ENCODE measurements at places on chromosomes 7 and 10.

- DNase-seq, result no peak
Measured at GRCh38 chr7:128893251-128894100, 17.0 kb downstream of the KCP start.

DNA sequence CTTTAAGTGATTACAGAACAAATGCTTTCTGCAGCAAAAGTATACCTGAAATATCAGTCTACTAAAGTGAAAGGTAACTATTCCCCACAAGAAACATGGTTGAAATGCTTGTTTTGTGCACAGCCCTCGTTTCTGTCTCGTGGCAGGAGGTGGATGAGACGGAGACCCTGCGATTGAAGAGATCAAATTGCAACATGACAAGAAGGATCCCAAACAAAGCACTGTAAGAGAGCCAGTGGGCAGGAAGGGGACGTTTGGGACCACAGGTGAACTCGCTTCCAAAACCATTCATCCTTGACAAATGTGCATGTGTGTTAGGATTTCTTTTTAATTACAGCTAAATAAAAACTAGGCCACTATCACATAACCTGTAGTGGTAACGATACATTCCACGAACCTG is 192.6 kb downstream of the CCSER2 start:
- no peak for DNase-seq

- no peak for DNase-seq
Measured at GRCh38 chr7:113256883-113257531, 138.7 kb upstream of the SMIM30 start.

GRCh38 chr10:76309741-76310587 is 878.5 kb downstream of the LRMDA start:
- DNase-seq, result peak; percentile 85

- DNase-seq, result peak; percentile 21
Measured at GRCh38 chr7:64574540-64575099, 11.7 kb upstream of the ZNF680 start.

GRCh38 chr10:10662716-10663408 is 354.8 kb upstream of the CELF2 start:
- no peak for DNase-seq

DNA sequence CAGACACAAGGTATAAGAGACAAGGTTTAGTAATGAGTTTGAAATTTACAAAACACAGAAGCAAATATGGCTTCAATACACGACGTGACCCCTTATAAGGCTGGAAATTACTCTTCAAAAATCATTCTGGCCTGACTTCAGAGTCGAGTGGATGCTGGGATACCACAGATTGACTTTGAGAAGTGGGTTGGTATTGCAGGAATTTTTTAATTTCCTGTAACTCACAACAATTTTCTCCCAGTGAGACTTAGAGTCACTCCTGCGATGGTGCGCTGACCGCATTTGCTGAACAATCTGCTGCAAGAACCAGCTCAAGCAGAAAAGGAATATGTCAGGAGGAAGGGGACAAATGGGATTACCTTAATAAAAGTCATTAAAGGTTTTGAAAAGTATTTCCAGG is 132.1 kb downstream of the EMX2 start:
- DNase-seq, result peak; percentile 44

DNA sequence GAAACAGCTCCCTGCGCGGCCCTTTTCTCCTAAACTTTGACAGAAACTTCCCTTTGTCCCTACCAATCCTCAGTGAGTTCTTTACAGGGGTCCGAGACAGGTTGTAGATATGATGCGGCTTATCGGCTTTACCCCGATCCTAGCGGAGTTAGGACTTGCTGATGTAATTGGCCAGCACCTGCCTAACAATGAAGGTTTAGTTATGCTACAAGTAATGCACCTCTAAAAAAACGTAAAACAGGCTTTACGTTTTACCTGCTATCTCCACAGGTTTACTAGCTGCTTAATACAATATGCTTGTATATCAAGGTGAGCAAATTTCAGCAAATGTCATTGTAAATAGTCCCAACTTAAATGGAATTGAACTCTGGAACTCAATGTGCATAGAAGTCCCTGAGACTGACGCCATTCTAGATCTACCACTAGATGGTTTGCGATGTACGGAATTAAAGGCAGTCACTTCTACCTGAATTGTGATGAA is 697 bp upstream of the SNX13 start:
- DNase-seq, result no peak

GRCh38 chr7:151553356-151553755 is 33.7 kb upstream of the RHEB start:
- no peak for DNase-seq

GRCh38 chr10:86372119-86372783 is 5.7 kb upstream of the GRID1 start:
- DNase-seq, result no peak

- DNase-seq, result no peak
Measured at GRCh38 chr10:14481752-14482151, 151.0 kb upstream of the FRMD4A start.

GRCh38 chr7:71236230-71237105 is 104.5 kb downstream of the GALNT17 start:
- DNase-seq, result no peak

DNA sequence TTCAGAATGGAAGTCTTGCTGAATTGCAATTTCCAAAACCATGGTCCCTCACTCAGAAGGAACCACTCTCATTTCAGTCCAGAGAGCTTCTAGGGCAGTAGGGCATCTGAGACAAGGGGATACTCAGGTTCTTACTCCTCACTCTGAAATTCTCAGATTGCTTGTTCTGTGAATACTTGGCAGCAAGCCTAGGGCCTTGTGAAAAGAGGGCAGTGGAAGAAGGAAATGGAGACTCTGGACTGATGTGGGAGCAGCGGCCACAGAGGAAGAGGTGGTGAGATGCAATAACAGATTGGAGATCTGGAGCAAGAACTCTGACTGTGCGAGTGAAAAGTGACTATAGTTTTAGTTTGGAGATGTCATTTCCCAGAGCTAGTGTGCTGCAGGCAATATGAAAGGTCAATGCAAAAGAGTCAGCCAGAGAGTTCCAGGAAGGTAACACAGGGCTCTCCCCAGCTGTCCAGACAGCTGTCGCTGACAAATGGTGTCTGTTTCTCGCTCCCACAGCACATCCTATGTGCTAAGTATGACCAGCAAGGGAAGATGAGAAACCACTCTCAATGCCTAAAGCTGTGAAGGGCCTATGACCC is 291.6 kb upstream of the KIAA1217 start:
- DNase-seq, result no peak

DNA sequence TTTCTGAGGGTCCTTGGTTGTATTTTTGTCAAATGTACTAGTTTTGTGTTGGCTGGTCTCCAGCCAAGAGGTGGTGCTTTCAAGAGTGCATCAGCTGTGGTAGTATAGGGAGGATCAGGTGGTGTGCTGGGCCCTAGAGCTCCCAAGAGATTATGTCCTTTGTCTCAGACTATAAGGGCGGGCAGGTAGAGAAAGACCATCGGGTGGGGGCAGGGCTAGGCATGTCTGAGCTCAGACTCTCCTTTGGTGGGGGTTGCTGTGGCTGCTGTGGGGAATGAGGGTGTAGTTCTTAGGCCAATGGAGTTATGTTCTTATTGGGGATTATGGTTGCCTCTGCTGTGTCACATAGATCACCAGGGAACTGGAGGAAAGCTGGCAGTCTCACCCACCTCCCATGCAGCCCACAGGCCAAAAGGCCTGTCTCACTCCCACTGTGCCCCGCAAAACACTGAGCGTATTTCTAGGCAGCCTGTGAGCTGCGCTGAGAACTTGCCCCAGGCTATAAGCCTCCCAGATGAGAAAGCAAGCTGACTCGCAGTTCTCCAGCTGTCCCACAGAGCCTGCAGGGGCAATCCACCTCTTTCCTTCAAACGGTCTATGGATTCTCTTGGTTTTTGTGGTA is 1066.7 kb downstream of the GRM8 start:
- DNase-seq, result no peak

DNA sequence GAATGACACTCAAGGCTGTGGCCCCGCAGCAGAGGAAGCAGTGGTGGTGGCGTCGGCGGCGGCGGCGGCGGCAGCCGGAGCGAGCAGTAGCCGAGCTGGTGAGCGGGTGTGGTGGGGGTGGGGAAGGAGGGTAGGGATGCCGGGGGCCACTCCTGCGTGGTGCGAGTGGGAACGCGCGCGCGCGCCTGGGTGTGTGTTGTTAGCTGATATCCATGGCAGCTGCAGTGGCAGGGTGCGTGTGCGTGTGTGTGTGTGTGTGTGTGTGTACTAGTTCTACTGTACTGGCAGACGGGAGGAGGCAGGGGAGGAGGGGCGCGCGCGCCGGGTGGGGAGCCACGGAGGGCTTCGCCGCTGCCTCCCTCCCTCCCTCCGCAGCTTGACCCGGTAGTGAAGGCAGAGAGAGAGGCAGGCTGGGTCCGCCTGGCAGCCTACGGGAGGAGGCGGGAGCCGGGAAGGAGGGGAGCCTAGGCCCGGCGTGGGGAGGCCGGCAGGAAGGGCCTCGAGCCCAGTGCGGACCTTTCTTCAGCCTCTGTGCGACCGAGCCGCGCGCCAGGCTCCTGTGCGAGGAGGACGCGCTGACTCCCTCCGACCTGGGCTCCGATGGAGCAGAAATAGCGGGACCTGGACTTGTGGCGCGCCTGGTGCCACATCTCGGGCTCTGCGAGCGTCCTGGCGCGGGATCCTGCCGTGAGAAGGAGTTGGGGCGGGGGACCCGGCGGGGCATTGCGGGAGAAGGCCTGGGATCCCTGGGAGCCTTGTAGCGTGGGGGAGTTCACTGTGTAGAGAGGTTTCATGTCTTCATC is at the start of gene MAGI2:
Gene MAGI2 (minus strand): TSS at position 110 of the 803 bp plus-strand sequence. CDS start 347 bp downstream, outside the sequence.
- peak; percentile 88 for DNase-seq

DNA sequence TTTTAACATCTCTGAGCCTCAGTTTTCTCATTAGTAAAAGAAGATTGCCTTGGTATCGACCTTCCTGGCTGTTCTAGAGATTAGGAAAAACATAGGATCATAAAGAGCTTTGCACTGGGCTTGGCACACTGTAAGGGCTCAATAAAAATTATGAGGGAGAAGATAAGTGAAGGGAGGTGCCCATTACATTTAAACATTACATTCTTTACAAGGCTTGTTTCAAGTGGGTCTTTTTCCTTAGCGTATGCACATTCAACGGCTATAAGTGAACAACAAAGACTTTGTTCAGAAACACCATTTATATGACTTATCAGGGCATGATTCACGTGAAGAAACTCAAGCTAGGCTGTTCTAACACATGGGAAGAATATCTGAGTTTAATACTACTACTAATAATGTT is 351.9 kb upstream of the NPVF start:
- no peak for DNase-seq

DNA sequence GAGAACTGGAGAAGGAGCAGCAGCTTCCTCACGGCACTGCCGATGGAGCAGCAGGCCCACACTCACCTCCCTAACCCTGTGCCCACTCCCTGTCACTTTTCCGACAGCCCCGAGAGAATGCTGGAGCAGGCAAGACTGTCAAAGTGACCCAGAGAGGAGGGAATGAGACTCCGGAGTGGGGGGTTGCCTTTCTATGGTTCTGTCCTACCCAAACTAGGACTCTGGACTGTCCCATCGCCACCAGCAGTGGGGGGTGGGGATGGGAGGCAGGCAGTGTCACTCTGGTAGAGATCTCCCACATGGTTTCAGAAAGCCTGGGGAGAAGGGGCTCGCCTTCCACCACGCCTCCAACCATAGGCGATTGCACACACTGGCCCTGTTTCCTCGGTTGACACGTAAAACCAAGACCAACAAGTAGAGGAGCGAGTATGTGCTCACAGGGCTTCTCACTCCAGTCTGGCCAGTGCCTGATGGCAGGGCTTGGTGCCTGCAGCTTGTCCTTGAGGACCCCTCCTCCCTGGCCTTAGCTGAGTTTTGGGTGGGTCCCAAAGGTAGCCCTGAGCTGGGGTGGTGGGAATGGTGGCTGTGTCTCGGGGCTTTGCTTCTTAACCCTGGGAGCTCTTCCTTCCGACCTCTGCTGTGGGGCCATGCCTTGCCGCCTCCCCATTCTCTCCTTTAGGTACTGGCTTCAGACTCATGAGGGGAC is 148.5 kb downstream of the PTPN20 start:
- no peak for DNase-seq

DNA sequence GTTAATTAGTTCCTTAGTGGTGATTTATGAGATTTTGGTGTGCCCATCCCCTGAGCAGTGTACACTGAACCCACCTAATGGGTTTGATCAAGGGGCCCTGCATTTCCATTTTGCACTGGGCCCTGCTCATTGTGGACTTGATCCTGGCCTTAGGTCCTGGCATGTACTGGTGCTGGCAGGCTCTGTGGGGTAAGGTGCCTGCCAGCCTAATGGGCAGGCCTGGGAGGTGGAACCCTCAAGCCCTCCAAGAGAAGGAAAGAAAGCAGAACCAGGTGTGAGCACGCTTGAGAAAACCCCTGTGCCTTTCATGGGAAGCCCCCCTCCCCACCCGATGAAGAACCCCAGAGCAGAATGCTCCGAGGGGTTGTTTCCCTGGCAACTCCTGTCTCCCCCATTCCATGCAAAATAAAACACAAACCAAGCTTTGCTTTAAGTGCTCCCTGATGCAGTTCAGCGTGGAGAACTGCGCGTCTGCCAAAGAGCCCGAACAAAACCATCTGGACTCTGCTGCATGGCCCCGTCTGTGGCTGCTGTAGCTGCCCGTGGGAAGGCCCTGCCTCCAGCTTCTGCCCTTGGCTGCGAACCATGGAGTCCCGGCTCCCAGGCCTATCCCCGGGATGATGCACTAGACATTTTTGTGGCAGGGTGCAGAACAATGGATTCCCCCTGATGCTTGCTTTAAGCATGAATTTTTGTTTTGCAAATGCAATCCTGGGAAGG is 123.3 kb downstream of the PRPF18 start:
- DNase-seq, result peak; percentile 89

- DNase-seq, result no peak
Measured at GRCh38 chr10:29991382-29991781, 68.0 kb downstream of the JCAD start.

- no peak for DNase-seq
Measured at GRCh38 chr10:77120012-77120411, 517.6 kb downstream of the KCNMA1 start.

GRCh38 chr7:18900236-18900635 is 217.2 kb downstream of the TWIST1 start:
- DNase-seq, result no peak

DNA sequence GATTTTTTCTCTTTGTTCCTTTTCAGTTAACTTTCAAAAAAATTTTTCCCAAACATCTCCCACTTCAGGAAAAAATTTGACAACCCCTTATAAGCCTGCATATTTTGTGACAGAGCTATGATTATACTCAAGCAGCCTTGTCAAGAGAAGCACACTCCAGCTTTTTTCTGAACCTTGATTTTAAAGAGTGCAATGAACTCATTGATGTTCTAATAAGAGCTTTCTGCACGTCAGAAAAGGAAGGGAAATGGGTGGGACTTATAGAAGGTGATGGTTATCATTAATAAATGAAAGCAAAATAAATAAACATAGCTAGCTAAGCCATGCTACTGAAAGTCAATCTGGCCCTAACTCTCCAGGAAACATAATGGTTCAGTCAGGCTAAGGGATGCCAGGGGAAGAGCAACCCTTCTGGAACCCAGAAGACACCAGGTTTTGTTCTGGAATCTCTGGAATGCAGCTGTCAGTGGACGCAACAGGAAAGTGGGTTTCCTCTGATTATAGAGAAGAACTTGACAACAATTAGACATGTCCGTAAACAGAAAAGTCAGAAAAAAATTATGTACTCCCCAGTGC is 76.1 kb downstream of the NHLRC2 start:
- DNase-seq, result no peak

- no peak for DNase-seq
Measured at GRCh38 chr10:71717551-71717951, 2.0 kb downstream of the C10orf105 start.
